ENCODE measurements at places on chromosomes 4 and X. TPM values are rescaled to one million over a fixed set of nuclear protein-coding genes. Genes with fewer than 3 reads are reported as not detected.

GRCh38 chrX:10634392-10635161 is 14.2 kb upstream of the MID1 start:
- no peaks in the 10 kb centered on the region for H3K27me3 ChIP-seq
- no peak overlapping the region for H3K27ac ChIP-seq
- DNase-seq = no peak

DNA sequence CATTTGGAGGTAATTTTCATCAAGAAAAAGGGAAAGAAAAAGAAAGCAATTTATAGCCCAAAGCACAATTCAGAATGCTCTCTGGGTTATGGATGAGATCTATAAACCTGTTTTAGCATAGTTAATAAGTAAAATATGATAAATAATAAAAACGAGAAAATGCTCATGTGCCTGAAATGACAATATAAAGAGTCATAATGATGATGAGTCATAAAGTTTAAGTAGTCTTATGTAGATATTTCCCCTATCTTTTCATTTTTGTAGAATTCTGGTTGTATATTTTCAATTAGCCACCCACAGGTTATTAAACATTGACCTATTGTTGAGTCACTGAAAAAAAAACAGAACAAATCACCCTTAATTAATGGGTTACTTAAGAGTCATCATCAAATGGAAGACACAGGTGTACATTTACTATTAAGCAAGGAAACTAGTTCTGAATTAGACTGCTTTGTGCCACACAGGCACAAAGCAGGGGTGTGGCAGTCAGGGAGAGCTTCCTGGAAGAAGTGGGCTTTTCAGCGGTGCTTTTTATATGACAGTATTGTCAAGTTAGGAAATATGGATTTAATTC is 29.3 kb downstream of the BEND4 start:
- no peaks in the 10 kb centered on the region for H3K4me1 ChIP-seq
- H3K36me3 ChIP-seq = no peaks in the 10 kb centered on the region
- H3K27me3 ChIP-seq = no peaks in the 10 kb centered on the region
- DNase-seq = no peak
- no peak overlapping the region for H3K27ac ChIP-seq
- H3K4me3 ChIP-seq = no peak overlapping the region

Gene SPANXB1
- total RNA-seq = not detected

DNA sequence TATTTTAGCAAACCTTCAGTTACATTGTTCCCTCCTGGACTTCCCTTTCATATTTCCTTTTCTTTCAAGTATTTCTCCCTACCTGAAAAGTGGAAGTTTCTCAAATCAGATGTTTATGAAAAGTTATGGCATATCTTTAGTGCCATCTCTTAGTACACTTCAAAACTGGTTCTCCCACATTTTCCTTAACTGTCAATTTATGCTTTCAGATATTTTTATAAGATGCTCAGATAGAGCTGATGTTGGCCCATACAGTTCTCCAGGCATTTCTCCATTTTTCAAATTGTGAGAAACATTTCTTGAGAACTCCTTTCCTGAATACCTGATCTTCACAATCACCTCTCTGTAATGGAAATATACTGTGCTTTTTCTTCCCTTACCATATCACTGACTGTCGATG is 32.5 kb upstream of the AP1AR start:
- H3K27me3 ChIP-seq = no peaks in the 10 kb centered on the region
- DNase-seq = no peak
- H3K36me3 ChIP-seq = no peaks in the 10 kb centered on the region
- no peak overlapping the region for H3K27ac ChIP-seq

- H3K4me1 ChIP-seq = no peaks in the 10 kb centered on the region
- H3K4me3 ChIP-seq = no peak overlapping the region
- peaks cover 19% of the 10 kb centered on the region for H3K36me3 ChIP-seq
- H3K27ac ChIP-seq = no peak overlapping the region
- H3K27me3 ChIP-seq = no peaks in the 10 kb centered on the region
Observed at GRCh38 chr4:142202404-142203332, 566.3 kb downstream of the IL15 start.

Gene GASK1B
- not detected for total RNA-seq

DNA sequence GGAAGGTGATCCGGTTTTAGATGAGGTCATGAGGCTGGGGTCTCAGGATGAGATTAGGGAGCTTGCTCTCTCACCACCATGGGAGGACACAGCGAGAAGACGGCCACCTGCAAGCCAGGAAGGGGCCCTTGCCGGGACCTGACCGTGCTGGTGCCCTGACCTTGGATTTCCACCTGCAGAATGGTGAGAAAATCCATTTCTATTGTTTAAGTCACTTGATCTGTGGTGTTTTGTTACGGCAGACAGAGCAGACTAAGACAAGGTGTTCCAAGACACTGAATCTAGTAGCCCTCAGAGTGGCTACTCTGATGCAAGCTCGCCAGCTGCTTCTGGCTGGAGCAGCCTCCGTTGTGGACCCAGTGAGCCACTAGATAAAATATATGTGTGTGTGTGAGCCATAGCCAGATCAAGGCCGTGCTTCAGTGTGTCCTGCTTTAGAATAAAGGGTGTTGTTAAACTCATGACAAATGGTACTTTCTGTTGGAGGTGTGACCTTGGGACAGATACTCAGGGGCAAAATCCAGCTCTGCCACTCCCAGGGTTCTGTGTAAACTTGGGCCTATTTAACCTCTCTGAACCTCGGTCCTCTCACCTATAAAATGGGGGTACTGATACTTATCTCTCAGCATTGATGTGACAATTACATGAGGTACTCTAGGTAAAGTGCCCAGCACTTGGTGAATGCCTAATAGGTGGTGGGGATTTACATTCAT is 67.9 kb upstream of the STX18 start:
- H3K36me3 ChIP-seq = no peaks in the 10 kb centered on the region
- H3K27ac ChIP-seq = no peak overlapping the region
- H3K27me3 ChIP-seq = no peaks in the 10 kb centered on the region
- no peak overlapping the region for H3K4me3 ChIP-seq
- H3K4me1 ChIP-seq = no peaks in the 10 kb centered on the region

- H3K4me3 ChIP-seq = peak overlapping the region; percentile 18
- peak overlapping the region; percentile 74 for H3K27ac ChIP-seq
- no peak for DNase-seq
Observed at GRCh38 chrX:45755703-45756102, 555.0 kb upstream of the DIPK2B start.

GRCh38 chr4:102392033-102392744 is 46.9 kb upstream of the SLC39A8 start:
- no peaks in the 10 kb centered on the region for H3K36me3 ChIP-seq
- H3K4me3 ChIP-seq = no peak overlapping the region
- peaks cover 6% of the 10 kb centered on the region for H3K4me1 ChIP-seq
- H3K27ac ChIP-seq = no peak overlapping the region
- no peaks in the 10 kb centered on the region for H3K27me3 ChIP-seq

DNA sequence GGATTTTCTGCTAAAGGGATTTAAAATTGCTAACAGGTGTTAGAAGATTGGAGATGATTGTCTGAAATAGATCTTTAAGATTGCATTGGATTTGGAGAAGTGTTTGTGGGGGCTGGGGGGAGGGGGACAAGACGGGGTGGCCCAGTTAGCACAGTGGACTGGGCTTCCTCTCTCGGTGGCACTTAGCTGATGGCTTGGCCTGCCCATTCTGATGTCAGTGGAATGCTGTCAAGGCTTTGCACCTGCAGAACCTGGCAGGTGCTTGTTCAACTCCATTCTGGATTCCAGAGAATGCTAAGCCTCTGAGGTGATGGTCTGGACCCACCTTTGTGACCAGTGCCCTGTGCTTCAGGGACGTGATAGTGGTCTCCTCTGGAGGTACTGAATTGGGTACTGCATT is 43.7 kb downstream of the ADD1 start:
- peaks cover 40% of the 10 kb centered on the region for H3K36me3 ChIP-seq
- peaks cover 1% of the 10 kb centered on the region for H3K4me1 ChIP-seq
- no peaks in the 10 kb centered on the region for H3K27me3 ChIP-seq

DNA sequence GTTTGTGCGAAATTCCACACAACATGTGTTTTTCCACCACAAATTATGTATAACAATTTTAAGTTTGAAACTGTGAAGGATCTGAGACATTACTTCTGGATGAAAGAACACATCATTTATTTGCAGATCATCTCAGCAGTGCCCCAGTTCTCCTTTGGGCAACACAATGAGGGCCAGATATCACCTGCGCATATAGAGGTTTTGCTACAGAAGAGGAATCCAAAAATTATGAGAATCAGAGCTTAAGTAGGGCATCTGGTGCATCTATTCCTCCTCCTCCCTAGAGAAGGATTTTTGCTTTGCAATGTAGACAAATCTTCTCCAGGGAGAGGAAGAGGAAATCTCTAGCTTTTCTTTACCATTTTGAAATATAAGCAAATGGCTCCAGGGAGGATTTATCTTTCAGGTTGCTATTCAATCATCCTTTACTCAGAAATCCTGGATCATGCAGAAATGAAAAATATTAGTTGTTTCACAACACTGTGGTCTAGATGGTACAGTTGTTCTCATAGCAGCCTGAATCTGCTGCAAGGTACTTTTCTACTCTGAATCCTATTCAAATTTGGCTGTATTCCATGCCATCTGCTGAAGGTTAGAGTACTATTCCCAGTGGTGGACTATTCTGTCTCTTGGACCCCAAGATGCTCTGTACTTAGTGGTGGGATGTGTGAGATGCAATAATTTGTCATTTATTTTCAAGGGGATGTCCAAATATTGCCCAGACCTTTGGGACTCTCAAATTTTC is 132.1 kb downstream of the SNCA start:
- DNase-seq = no peak
- H3K4me3 ChIP-seq = no peak overlapping the region
- peaks cover 4% of the 10 kb centered on the region for H3K27me3 ChIP-seq
- peaks cover 12% of the 10 kb centered on the region for H3K4me1 ChIP-seq
- H3K27ac ChIP-seq = no peak overlapping the region

- H3K4me1 ChIP-seq = no peaks in the 10 kb centered on the region
- H3K36me3 ChIP-seq = no peaks in the 10 kb centered on the region
- H3K27me3 ChIP-seq = no peaks in the 10 kb centered on the region
- H3K27ac ChIP-seq = no peak overlapping the region
Observed at GRCh38 chrX:107470971-107471370, 21.5 kb downstream of the FRMPD3 start.

Gene SPATA4
- not detected for total RNA-seq

Gene EVC2
- total RNA-seq = 1.3 TPM

DNA sequence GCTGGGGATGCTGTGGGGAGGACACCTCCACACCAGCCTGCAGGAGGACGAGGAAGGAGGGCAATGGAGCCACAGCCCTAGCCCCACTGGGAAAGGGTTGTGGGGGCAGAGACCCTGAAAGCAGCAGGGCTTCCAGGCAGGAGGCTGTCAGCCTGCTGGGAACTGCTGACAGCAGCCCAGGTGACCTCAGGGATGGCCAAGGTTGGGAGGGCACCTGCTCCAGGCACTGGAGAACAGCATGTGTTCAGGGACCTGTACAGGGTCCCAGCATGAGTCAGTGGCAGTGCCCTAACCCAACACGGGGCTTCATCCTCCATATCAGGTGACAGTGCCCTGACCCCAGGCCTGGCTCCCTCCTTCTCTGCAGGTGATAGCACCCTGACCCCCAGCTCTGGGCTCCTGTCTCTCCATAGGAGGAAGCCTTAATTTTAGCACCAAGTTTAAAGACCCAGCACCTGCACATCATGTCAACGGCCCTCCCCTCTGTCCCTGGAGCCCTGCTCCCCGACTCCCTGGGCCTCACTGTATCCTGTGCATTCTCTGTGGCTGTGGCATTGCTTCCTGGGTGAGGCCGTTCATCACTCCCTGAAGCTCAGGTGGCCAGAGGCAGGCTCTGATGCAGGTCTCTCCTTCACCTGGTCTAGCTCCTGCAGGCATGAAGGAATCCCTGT is 66.3 kb downstream of the CRMP1 start:
- no peak for DNase-seq
- H3K4me3 ChIP-seq = no peak overlapping the region
- H3K4me1 ChIP-seq = peaks cover 28% of the 10 kb centered on the region
- H3K27ac ChIP-seq = no peak overlapping the region
- H3K36me3 ChIP-seq = no peaks in the 10 kb centered on the region
- peaks cover 7% of the 10 kb centered on the region for H3K27me3 ChIP-seq

- no peaks in the 10 kb centered on the region for H3K27me3 ChIP-seq
- H3K36me3 ChIP-seq = no peaks in the 10 kb centered on the region
- H3K27ac ChIP-seq = no peak within 1 kb of the TSS
- no peak for DNase-seq
Observed at GRCh38 chrX:30241724-30242415, at the start of gene MAGEB4. Gene MAGEB4 (plus strand): TSS chrX:30242000. CDS start chrX:30242136, 136 bp downstream.

- H3K36me3 ChIP-seq = no peaks in the 10 kb centered on the region
- DNase-seq = peak; percentile 63
- no peaks in the 10 kb centered on the region for H3K27me3 ChIP-seq
- H3K27ac ChIP-seq = no peak overlapping the region
- H3K4me3 ChIP-seq = no peak overlapping the region
- H3K4me1 ChIP-seq = no peaks in the 10 kb centered on the region
Observed at GRCh38 chrX:153539171-153539978, 21.9 kb downstream of the ATP2B3 start.

GRCh38 chr4:107518076-107518475 is 202.0 kb downstream of the PAPSS1 start:
- no peak overlapping the region for H3K4me3 ChIP-seq
- H3K27ac ChIP-seq = no peak overlapping the region
- H3K4me1 ChIP-seq = no peaks in the 10 kb centered on the region
- H3K36me3 ChIP-seq = no peaks in the 10 kb centered on the region
- H3K27me3 ChIP-seq = no peaks in the 10 kb centered on the region

Gene RAB9B
- total RNA-seq = 0.31 TPM

- DNase-seq = no peak
- H3K27me3 ChIP-seq = peaks cover 3% of the 10 kb centered on the region
- no peak overlapping the region for H3K27ac ChIP-seq
- no peaks in the 10 kb centered on the region for H3K36me3 ChIP-seq
- H3K4me1 ChIP-seq = no peaks in the 10 kb centered on the region
- no peak overlapping the region for H3K4me3 ChIP-seq
Observed at GRCh38 chrX:24306440-24306839, 7.4 kb downstream of the SUPT20HL2 start.

GRCh38 chr4:6714954-6715353 is 1.0 kb upstream of the BLOC1S4 start:
- no peak for DNase-seq
- peaks cover 40% of the 10 kb centered on the region for H3K4me1 ChIP-seq
- peak overlapping the region; percentile 23 for H3K4me3 ChIP-seq
- H3K27ac ChIP-seq = no peak overlapping the region
- H3K27me3 ChIP-seq = no peaks in the 10 kb centered on the region

DNA sequence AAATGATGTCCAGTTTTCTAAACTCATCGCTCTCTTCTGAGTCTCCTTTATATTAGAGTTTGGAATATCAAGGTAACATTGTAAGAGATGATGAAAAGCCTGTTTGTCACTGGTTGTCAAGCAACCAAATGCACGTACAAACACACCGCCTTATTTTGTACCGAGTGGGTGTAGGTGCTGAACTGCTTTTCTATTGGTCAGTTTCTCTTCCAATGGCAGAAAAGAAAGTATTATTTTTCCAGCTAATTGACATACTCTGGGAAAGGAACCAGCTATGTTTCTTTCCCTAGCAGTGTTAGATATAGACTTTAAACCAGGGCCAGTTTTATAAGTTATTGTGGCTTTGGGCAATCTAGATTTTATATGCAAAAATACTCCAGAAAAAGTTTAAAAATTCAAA is 6.6 kb upstream of the PPM1K start:
- H3K27me3 ChIP-seq = no peaks in the 10 kb centered on the region
- no peak for DNase-seq
- H3K27ac ChIP-seq = no peak overlapping the region

DNA sequence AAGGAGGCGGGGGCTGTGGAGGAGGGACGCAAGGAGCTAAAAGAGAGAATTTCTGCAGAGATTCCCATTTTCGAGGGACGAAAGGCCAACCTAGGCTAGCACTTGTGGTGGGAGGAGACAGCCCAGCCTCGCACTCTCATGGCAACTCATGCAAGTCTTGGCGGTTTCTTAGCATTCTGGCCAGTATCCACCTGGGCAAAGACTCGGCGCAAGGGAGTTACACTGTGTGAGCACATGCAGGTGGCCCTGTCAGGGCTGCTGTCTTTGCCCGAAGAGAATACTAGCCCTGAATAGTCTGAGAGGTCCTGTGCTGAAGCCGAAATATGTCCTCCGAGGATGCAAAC is 15.5 kb downstream of the MCF2 start:
- H3K4me3 ChIP-seq = no peak overlapping the region
- H3K36me3 ChIP-seq = no peaks in the 10 kb centered on the region
- H3K27me3 ChIP-seq = peaks cover 16% of the 10 kb centered on the region
- H3K27ac ChIP-seq = no peak overlapping the region

Gene PPEF2
- total RNA-seq = not detected

All from activated CD8-positive, alpha-beta T cell treated with anti-CD3 and anti-CD28 coated beads, Interleukin-2, amount 10 ng/mL, durations not matched to agents 7 days and 5 days (primary cell).